Right ventricle myocardium superior (tissue), 1 donor: ENCODE measurements at places on chromosomes 1 and 21. TPM values are rescaled to one million over a fixed set of nuclear protein-coding genes. Genes with fewer than 3 reads are reported as not detected.

KCNK2 gene
- 0.27 TPM for total RNA-seq

PLA2G2A gene
- total RNA-seq = 154 TPM

ILDR2 gene
- total RNA-seq = 4.1 TPM

LIPI gene
- not detected for total RNA-seq

IL19 gene
- total RNA-seq = not detected

PIGM gene
- 2.0 TPM for total RNA-seq

CLCA2 gene
- total RNA-seq = not detected

C1orf185 gene
- total RNA-seq = not detected

BRDT gene
- not detected for total RNA-seq

S100A4 gene
- 130 TPM for total RNA-seq

CRYAA gene
- not detected for total RNA-seq

GSTM1 gene
- not detected for total RNA-seq

TNFRSF18 gene
- total RNA-seq = 0.32 TPM

ELF3 gene
- 0.65 TPM for total RNA-seq
